Kidney capillary endothelial cell (primary cell): ENCODE measurements at places on chromosomes 6 and 20.

- DNase-seq, result no peak
Measured at GRCh38 chr20:1041845-1042390, 39.8 kb upstream of the RSPO4 start.

- no peak for DNase-seq
Measured at GRCh38 chr6:5084360-5084780, 771 bp upstream of the PPP1R3G start.

GRCh38 chr6:89023591-89024441 lies 56.7 kb upstream of the PNRC1 start:
- DNase-seq, result no peak

DNA sequence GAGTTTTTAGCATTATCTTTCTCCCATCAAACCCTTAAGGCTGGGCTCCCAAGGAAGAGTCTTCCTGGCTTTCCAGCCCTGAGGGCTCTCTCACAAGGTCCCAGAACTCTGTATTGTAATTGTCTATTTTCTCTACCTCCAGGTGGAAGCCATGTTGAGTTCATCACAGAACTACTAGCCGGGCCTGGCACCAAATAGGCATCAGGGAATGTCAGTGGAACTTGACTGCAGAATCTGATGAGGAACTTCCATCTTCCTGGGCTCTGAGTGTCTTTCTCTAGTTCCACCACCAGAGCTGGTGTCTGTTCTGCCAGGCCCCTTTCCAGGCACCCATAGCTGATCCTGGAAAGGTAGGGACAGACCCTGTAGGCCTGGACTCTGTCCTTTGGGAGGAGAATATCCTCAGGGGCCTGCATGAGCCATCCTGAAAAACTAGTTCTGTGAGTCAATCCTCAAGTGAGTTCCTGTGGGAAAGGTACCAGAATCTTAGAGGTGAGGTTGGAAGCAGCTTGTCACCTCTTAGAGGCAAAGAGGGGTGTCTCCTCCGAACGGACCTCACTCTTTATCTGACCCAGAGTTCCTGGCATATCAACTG lies 11.1 kb upstream of the TOP1 start:
- no peak for DNase-seq

GRCh38 chr6:27893836-27894807 lies 18.1 kb downstream of the OR2B2 start:
- DNase-seq, result peak; percentile 96

- peak; percentile 56 for DNase-seq
Measured at GRCh38 chr6:135537741-135538301, 40.3 kb upstream of the AHI1 start.

DNA sequence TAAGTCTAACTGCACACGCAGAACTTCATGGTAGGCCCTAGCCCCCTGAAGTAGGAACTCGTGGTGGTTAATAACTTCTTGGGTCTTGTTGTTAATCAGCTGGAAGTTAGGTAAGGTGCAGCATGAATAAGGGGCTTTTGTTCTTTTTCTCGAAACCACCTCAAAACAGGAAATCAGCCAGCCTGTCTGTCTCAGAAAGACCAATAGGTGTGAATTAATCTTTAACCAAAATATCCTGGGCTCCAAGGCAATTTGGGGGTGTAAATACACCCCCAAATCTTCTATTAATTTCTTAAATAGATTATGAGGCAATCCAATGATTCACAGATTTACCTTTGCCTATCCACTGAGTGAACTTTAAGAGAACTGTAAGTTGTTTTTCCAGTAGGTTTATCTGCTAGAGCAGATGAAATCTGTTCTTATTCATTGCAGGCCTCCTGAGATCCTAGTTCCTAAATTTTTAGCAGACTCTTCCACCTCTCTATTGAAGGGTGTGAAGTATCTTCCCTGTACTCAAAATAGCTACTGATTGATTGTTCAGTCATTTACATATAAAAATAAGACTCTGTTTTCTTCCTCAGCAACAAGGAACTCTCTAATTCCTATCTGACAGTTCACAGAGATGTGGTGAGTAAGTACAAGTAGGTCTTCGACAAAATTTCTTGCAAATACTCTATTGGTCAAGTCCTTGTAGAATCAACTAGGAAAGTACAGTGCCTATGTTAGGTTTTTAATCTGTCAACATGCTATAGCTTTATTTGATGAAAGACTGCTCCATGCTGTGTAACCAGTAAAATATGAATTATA lies 427.1 kb upstream of the NOX3 start:
- no peak for DNase-seq

- DNase-seq, result no peak
Measured at GRCh38 chr6:1091900-1092299, 220.0 kb upstream of the FOXQ1 start.

DNA sequence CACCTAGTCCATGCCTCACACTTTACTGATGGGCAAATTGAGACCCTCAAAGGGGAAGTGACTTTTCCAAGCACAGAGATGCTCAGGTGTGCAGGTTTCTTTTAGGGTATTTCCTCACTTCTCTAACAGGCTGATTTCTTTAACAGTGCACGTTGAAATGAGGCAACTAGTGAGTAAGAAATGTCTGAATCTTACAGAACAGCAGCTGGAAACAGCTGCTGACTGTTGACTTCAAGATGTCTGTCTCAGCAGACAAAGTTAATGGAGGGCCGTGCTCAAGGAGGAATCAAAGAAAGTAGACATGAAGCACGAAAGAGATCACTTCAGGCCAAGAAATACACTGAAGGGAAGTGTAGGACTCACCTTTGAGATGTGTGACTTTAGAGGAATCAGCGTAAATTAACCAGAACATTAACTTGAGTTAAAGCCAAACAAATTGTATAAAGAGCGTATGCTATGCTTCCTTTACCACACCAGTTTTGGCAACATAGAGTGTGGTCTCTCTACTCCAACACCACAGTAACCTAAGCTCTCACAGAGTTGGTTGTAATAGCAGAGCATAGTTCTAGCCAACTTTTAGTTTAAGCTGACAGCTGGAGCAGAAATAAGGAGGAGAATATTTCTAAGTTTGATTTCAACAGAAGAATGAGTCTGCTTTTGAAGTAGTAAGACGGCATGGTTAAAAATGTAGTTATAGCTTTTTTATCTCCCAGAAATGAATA lies 60.9 kb downstream of the SAMD3 start:
- no peak for DNase-seq

DNA sequence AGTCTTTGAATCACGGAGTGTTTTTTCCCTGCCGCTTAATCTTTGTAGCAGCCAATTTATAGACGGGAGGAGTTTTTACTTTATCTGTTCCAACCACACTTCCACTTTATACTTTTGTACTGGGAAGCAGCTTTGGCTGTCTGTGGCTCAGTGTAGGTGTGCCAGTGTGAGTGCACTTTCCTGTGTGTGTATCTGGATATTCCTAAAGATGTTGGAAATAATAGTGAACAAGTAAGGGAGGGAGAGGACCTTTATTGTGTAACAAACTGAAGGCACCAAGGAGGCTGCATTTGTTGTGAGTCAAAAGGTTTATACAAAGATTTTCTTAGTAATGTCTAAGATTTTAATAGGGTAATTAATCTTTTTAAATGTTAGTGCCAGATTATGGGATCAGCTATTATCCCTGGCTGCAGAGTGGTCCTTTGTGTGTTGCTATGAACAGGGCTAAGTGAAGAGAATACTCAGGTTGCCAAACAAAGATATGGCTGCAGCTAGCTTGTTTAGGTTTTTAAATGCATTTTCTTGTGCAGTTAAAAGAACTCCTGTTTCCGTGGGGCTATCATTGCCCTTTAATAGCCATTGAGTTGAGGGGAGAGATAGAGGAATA lies 226.3 kb downstream of the RNF144B start:
- no peak for DNase-seq

- no peak for DNase-seq
Measured at GRCh38 chr6:106069478-106069877, 16.7 kb upstream of the PRDM1 start.

DNA sequence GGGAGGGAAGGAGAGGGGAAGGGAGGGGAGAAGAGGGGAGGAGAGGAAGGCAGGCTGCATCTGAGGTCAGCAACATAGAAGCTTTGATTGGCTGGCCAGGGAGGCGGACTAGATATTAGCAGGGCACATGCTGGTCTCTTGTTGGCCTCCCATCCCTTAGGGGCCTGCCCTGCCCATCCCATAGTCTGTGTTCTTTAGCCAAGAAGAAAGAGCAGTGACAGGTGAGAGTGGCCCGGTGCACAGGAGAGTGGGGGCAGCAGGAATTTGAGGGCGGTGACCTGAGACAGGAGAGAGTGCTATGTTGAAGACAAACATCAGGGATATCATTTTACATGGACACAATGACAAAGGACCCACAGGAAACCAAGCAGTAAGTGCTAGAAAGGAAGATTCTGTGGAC lies 413.5 kb downstream of the SYNE1 start:
- no peak for DNase-seq

DNA sequence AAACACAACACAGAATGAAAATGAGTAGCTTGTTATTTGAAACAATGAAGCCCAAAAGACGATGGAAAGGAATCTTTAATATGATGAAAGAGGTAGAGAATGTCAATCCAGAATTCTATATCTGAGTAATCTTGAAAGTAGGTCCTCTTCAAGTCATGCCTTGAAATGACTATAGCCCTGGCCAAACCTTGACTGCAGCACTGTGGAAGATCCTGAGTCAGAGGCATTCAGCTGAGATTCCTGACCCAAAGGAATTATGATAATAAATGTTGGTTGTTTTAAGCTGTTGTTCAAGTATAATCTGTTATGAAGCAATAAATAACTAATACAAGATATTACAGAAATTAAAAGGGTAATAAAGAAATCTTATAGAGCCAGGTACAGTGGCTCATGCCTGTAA lies 64.8 kb downstream of the IBTK start:
- DNase-seq, result no peak

DNA sequence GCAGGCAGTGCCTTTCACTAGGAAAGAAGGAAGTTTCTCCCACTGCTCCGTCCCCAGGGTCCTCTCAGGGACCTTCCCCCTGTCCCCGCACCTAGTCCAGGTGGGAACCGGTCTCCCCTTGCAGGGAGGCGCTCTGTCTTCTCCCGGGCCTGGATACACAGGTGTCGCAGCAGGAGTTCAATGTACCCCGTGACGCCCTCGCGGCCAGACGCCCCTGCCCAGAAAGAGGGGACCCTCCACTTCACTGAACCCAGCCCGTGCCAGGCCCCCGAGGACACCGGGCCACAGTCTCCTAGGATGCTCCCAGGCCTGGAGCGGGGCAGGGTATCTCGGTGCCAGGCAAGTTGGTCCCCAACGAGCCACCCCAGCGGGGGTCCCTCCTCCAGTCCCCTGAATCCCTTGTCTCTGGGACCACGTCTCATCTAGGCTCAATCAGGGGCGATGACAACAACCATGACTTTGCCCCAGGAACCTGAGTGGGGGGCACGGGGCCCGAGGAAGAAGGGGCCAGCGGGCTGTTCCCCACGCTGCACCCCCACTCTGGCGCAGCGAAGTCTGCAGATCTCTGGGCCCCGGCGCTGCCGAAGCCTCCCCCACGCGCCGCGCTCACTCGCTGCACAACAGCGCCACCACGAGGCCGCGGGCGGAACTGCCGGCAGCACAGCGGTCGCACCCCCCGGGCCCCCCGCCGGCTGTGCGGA lies 103.0 kb downstream of the EDN3 start:
- peak; percentile 14 for DNase-seq

DNA sequence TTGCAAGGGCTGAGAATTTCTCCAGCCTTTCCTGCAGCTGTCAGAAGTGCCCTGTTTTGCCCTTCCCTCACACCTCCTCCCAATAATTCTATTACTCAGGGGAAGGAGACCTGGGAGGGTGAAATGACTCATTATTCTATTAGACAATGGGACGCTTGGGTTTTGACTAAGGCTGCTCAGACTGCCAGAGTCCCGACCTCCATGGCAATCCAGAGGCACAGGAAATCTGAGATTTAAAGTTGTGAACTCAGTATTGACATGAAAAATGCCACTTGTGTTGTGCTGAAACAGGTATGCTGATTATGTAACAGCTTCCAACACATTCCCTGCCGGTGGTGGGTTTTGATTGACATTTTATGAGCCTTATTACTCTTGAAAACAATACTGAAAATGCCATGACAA lies 625.9 kb upstream of the FLRT3 start:
- peak; percentile 92 for DNase-seq

GRCh38 chr6:136383268-136383937 lies 93.8 kb upstream of the BCLAF1 start:
- DNase-seq, result no peak

DNA sequence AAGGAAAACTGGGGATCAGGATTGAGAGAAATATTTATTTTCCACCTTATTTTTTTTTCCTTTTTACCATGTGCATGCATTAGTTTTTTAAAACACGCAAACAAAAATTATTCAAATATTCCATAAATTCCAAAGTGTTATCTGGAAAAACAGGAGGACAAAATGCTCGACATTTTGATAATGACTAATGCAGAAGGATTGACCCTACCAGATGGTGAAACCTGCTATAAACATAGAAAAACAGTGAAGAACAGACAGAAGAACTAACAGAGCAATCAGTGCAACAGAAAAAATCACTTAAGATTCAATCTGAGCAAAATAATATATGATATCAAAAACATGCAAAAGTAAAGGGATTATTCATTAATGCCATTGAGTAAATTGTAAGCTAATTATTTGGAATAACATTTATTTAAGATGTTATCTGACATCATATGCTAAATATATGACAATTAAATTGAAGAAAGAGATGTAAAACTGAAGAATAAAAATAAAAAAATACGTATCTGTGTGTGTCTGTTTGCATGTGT lies 218.4 kb downstream of the LMBRD1 start:
- no peak for DNase-seq

DNA sequence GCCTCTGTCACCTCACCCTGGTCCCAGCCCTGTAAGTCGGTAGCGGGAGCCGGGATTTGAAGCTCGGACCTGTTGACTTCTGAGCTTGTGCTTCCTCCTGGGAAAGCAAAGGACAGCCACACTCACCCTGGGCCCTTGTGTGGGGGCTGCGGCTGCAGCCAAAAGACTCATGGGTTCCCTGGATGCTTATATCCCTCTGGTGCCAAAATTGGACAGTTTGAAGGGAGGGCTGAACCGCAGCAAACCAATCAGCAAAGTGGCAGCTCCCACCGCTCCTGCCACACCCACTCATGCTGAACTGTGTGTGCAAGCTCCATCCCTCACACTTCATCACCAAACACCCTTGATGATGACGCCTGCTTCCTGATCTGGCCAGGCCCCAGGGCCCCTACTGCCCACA lies 3.9 kb upstream of the CCN5 start:
- no peak for DNase-seq

DNA sequence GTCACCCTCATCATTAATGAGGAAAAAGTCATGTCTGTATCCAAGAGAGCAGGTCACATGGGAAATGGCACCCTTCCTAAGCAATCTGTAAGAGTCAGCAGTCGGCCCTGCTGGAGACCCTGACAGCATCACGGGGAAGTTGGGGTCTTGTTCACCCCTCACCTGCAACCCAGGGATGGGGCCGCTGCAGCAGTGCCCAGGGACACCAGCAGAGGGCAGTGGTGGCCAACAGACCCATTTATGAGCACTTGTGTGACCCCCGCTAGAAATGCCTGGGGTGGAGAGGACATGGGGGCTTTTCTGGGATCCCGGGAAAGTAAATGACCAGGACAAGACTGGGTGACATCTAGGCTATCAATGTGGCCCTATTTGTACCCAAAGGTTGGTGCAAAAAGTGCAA lies 35.9 kb downstream of the ANKRD60 start:
- no peak for DNase-seq

DNA sequence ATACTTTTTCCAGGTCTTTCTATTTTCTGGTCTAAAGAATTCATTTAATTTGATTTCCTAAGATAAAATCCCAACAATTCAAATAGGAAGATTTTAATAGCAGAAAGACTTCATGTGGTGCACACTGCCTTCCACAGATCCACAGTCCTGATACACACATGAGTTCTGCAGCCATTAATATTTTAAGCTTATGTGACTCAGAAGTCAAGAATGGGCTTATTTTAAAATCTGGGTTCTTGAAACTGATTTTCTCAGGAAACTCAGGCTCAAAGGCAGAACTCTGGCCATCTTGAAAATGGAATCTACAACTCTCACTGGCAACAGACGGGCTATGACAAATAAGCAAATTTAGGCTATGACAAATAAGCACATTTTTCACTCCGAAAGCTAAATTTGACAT lies 88.2 kb downstream of the COL12A1 start:
- no peak for DNase-seq
